ENCODE measurements at places on chromosomes 1 and 21. TPM values are rescaled to one million over a fixed set of nuclear protein-coding genes. Genes with fewer than 3 reads are reported as not detected.

GRCh38 chr1:170471398-170472053, 60.4 kb upstream of the GORAB start:
- no peak for DNase-seq

DNA sequence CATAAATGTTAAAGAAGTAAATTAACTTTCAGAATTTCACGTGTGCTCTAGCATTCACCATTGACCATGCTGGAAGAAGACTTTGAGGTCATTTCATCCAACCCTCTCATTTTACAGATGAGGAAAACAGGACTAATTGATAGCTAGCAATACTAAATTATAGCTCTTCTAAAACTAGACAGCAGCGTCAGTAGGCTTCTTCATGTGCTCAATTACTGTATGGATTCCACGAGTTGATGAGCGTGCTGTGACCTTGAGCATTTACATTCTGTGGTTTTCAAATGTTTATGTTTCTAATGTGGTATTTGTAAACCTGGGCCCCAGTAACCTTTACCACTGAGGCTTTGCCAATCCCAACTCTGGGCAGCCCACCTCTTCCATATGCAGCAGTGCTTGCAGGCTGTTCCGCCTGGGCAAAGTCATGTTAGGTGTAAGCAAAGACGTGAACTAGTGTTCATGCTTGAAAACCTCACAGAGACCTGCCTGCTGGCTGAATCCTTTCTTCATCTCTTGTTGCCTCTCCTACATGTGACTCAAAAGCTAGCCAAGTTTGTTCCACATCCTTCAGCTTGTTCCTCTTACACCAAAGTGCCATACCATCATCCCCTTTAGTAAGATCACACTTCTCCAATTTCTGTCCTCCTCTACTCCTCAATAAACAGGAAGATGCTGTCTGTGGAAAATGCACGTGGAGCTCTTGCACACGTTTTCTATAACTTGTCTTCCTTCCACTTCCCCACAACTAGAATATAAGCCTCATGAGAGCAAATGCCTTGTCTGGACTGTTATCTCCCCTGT, 17.2 kb downstream of the KCNJ15 start:
- no peak for DNase-seq

DNA sequence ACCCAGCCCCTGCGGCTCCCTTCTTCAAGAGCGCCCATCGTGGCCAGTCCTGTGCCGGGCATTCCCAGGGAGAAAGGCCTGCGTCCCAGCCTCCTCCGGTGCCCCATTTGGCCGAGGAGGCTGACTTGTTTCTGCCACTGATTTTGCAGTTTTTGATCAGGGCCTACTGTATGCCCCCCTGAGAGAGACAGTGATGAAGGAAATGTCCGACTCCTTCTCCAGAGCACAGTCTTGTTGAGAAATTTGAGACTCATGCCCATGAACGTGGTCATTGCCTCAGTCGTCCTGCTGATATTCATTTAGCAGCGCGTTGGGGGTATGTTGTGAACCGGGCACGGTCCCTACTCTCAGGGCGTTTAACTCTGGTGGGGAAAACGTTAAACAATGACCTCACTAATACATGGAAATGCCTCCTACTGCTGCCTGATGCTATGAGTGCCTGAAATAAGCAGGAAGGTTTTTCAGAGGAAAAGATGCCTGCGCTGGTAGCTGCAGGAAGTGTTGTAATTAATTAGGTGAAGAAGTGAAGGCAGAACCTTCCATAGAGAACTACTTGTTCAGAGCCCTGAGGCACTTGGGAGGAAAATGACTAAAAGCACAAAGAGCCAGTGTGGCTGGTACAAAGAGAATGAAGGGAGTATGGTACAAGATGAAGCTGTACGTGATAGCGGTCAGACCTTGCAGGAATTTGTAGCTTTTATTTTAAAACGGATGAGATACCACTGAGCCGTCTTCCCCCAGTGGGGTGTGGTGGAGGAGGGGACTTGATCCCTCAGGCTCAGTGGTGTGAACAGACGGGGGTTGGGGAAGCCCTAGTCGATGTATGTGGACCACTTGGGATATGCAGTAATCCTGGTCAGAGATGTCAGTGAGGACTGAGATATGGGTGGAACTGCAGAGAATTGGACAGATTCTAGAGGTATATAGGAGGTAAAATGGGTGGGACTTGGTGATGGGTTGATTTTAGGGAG, 730 bp downstream of the ZCCHC17 start:
- peak; percentile 37 for DNase-seq

DNA sequence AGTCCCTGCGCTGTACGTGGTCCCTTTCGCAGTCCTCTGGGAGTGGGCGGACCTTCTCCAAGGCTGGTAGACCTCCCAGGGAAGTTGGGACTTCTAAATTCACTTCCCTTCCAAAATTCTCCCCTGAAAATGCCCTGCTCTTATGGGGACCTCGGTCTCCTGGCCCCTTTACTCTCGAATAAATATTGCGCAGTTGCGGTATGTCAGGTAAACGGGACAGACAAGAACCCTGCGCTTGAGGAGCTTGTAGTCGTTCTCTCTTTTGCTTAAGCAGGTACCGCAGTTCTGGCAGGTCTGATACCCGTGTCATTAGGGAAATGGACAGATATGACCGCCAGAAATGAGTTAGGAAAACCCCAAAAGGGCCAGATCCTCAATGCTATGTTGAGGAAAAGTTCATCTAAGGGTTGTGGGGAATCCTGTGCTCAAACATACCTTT, 561 bp downstream of the KIF2C start:
- no peak for DNase-seq

GJA4 gene
- total RNA-seq = 3.2 TPM

OR2T2 gene
- not detected for total RNA-seq

SPRR2D gene
- total RNA-seq = not detected

DNA sequence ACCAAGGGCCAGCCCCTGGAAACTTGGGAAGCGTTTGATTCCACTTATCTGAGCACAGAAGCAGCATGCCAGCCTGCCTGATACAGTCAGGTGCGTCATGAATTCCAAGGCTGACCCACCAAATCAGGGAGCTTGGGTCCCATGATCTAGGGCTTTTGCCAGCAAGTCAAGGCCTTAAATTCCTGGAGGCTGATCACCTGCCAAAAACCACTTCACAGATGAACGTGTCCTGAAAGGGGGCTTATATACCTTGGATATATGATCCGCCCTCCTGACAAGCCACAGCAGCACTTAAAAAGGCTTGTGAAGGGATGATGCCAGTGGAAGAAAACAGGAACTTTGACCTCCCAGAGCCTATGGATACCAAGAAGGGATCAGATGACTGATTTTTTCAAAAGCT, 24.0 kb upstream of the CLIC6 start:
- no peak for DNase-seq

GDAP2 gene
- total RNA-seq = 29.2 TPM

- DNase-seq = no peak
These were observed 418.6 kb downstream of the MRPL39 start for GRCh38 chr21:25188677-25189079.

DNA sequence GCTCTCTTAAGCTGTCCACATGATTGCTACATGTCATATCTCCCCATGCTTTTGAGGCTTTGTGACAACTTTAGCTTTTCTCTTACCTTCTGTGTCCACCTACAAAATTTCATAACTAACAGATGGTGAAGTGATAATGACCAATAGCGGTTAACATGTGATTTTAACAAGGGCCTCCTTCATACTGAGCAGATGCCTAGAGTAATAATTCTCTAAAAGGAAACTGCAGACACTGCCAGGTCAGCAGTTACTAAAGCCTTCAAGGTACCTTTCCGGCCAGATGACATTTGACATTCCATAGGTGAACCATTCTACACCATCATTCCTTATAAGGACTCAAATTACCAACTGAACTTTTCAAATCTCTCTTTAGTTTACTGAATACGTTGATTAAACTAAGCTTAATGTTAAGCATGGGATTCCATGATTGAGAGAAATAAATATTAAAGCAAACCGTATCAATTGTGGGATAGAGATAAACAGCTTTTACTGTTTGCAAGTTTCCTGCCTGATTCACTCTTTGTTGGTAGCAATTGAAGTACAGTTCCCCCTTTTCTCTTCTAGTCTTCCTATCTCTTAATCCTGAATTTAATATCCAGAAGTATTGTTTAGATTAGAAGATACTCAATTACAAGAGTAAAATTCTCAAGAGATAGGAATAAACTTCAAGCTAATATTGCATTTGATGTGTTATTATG, 205.1 kb downstream of the PLA2G4A start:
- no peak for DNase-seq

- no peak for DNase-seq
These were observed 112.6 kb downstream of the BRINP2 start for GRCh38 chr1:177283380-177283779.

LCE2A gene
- not detected for total RNA-seq

DNA sequence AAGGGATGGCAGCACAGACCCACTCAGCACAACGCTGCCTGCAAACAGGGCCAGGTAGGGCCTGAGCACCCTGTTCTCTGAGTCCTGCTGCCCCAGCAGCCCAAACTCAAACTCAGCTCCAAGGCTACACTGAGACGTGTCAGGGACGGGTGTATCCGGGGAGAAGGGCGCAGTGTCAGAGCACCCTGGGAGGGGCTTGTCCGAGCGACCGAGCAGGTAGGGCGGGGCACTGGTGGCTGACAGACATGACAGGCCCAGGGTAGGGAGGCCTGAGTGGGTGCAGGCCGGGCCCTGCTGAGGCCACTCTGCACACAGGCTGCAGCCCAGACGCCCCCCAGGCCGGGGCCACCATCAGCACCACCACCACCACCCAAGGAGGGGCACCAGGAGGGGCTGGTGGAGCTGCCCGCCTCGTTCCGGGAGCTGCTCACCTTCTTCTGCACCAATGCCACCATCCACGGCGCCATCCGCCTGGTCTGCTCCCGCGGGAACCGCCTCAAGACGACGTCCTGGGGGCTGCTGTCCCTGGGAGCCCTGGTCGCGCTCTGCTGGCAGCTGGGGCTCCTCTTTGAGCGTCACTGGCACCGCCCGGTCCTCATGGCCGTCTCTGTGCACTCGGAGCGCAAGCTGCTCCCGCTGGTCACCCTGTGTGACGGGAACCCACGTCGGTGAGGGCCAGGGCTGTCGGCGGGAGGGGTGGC, 5.5 kb downstream of the SCNN1D start:
- DNase-seq = peak; percentile 74

LAMB3 gene
- total RNA-seq = 0.45 TPM

SFN gene
- total RNA-seq = 7.5 TPM

DNA sequence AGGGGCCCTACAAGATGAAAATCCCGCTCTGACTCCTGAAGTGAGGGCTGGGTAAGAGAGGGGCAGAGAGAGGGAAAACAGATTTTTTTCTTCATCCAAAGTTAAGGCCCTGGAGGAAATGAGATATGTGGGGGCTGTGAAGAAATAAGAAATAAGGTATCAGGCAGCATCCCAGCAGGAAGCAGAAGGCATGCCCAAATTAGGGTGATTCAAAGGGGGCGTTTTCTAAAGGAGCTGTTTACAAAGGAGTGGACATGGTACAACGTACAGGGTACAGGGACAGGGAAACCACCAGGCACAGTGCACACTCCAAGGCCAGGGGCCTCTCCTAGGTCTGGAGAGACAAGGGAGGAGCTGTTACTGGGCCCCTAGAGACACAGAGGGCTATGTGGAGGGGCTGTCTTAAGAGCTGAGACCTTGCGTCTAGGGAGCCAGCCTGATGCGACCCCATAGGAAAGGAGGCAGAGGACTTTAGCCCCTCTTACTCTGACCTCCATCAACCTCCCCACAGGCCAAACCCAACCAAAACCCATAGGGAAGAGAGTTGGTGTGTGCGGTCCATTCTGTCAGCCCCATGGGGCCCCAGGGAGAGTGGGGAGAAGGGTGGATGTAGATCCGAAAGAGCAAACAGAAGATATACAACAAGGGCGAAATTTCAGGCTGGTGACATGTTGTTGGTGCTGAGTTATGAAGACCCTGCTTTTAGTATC, 38.6 kb downstream of the STYXL2 start:
- no peak for DNase-seq

- DNase-seq = no peak
These were observed 3.3 kb upstream of the SNRPE start for GRCh38 chr1:203858055-203858454.

- no peak for DNase-seq
These were observed 69.9 kb upstream of the SIPA1L2 start for GRCh38 chr1:232699814-232700213.

- DNase-seq = no peak
These were observed 12.3 kb downstream of the ERRFI1 start for GRCh38 chr1:8013800-8014199.

DNA sequence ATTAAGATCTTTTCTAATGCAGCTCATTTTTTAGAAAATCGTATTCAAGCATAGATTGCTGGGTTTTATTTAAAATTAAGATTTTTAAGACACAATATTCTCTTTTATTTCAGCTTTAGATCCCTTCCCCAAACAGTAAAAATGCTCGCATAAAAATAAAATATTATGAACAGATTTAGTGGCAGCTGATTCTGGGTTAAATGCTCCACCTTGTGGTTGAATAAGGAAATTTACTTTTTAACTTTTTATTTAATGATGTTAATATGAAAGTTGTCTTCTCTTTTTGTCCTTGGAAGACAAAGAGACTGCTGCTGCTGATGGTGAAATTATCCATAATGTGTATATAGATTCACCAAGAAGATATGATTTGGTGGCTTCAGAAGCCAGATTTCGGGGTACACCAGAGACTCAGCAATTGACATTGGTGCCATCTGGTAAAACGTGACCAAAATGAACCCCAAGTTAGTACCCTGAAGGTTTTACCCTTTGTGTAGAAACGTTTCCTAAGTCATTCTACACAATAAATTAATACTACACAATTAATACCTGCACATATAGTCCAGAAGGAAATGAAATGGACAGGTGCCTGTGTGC, 128.0 kb downstream of the ADAMTS1 start:
- DNase-seq = no peak

- DNase-seq = no peak
These were observed 313.8 kb downstream of the TGFB2 start for GRCh38 chr1:218658899-218659298.

ZBTB18 gene
- total RNA-seq = 26.7 TPM

DNA sequence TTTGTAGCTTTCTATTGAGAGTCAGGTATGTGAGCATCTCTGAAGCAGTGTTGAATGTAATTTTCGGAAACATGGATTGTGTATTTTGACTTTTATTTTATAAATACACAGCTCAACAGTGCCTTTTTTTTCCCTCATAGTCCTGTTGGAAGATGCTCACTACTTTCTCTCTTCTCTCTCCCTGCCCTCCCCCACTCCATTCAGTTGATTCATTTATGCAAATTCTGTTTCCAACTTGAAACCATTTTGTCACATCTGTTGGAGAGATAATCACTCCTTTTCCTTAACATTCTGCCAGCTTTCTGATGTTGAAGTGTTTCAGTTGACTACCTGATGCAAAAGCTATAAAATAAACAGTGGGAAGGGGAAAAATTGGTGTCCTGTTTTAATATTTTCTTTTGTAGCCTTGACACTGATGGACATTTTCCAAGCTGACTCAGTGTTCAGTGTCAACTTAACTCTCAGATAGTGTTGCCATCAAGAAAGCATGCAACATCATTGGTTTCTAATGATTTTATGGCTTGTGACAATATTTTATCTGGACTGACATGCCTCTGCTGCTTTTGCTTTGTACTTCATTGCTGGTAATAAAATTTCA, 194.5 kb downstream of the HS2ST1 start:
- no peak for DNase-seq

- peak; percentile 73 for DNase-seq
These were observed 41.2 kb downstream of the PCP4 start for GRCh38 chr21:39908265-39908923.

Measured in H7 (cell line).